Keratinocyte (primary cell): ENCODE measurements at places on chromosomes 5 and 9.

DNA sequence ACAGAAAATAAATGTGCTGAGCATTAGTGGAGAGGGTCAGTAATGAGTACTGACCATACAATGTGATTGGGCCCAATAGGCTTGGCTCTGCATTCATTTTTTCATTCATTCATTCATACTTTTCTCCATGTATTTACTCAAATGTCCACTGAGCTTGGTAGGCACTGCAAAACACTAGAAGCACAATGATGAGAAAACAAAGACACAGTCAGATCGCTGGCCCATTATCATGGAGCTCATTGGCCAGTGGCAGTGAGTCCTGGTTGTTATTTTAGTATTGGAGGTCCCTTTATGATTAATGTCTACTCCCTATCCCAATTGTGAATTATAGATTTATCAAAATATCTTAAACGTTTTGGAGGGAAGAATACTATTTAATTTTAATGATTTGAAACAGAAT is 1079.7 kb upstream of the DMAC1 start:
- DNase-seq: no peak
- H3K4me1 ChIP-seq: no peaks in the 10 kb centered on the region
- H3K27me3 ChIP-seq: no peaks in the 10 kb centered on the region
- no peak overlapping the region for H3K4me3 ChIP-seq
- H3K36me3 ChIP-seq: no peaks in the 10 kb centered on the region
- no peak overlapping the region for H3K27ac ChIP-seq

DNA sequence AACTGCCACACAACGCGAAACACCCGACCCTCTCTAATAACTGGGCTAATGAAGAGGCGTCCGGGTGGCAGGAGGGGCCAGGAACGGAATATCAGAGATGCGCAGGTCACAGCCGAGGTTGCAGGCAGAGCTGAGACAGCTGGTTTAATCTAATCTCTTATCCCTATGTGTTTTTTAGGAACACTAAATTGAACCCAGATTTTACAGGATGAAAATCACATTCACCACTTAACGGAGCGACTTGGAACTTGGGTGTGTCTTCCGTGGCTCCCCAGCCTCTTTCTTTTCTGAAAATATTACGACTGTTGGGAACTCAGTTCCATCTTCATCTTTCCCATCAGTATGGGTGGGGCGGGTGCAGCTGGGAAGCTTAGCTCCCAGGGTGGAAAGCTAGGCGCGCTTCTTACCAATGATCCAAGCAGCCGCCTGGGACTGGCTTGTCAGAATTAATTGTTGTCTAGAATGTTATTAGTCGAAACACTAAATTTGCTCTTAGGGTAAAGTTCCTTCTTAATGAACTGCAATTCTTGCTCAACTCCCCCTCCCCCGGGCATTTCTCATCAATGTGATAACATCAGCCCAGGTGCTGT is 92.5 kb downstream of the IRX2 start:
- H3K27me3 ChIP-seq: no peaks in the 10 kb centered on the region
- H3K4me3 ChIP-seq: no peak overlapping the region
- no peaks in the 10 kb centered on the region for H3K36me3 ChIP-seq
- no peak for DNase-seq
- peaks cover 31% of the 10 kb centered on the region for H3K4me1 ChIP-seq

DNA sequence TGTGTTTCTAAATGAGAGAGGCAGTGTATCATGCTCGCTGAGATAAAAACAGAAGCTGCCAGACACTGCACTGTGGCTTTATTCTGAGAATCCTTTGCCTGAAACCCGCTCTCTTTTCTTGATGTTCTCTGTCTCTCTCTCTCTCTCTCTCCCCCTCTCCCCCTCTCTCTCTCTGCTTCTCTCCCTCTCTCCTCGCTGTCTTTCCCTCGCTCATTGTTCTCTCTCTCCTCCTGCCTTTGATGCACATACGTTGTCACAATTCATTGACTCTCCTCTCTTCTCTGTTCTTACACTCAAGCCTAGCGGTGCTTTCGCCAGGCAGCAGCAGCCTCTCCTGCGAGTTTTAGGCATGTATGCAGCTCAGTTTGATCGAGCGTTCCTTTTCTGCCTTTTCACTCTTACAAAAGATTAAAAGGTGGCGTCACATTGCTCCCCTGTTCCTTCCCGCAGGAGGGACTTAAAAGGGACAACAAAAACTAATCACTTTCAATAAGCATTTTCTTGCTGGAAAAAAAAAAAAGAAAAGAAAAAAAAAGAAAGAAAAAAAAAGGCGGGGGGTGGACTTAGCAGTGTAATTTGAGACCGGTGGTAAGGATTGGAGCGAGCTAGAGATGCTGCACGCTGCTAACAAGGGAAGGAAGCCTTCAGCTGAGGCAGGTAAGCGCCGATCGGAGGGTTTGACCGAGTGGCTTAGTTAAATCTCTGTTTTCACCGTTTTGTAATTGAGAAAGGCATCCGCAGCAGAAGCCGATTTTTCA is 717.9 kb upstream of the WWC1 start:
- H3K36me3 ChIP-seq: no peaks in the 10 kb centered on the region
- H3K4me3 ChIP-seq: peak overlapping the region; percentile 3
- no peak for DNase-seq
- H3K4me1 ChIP-seq: peaks cover 7% of the 10 kb centered on the region

DNA sequence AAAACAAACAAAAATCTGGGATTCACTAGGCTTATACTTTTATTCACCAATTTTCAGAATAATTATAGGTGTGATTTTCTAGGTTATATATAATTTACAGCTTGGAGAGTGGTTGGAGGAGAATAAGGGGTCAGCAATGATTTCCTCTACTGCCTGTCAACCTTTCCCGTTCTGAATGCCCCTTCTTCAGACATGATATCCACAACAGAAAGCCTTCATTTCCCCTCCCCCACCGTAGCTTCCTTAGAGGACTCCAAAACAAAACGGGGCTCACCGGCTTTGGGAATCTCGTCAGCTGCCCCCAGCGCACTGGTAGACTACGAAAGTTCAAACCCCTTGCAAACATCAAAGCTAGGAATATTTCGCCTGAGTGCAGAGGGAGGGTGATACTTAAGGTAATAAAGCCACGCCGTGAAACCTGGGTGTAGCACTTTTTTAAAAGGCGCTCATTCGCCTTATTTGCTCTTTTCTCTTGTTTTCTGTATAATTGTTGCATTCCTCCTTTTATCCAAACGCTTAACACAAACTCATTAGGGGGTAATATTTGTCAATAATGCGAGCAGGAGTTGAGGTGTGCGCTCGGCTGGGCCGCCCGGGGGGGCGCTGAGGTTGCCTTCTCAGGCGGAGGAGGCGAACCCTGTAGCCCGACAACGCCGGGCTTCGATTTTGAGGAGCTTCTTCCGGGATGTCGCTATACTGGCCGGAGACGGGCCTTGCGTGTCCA is 2.4 kb downstream of the OTP start:
- peaks cover under 1% of the 10 kb centered on the region for H3K4me1 ChIP-seq
- H3K27ac ChIP-seq: no peak overlapping the region
- no peak overlapping the region for H3K4me3 ChIP-seq
- no peaks in the 10 kb centered on the region for H3K36me3 ChIP-seq
- peaks cover 87% of the 10 kb centered on the region for H3K27me3 ChIP-seq

- H3K4me3 ChIP-seq: no peak overlapping the region
- no peak for DNase-seq
- H3K27ac ChIP-seq: no peak overlapping the region
Observed at GRCh38 chr5:83375049-83375745, 96.3 kb upstream of the VCAN start.

GRCh38 chr5:176816043-176816745 is 5.8 kb downstream of the UNC5A start:
- no peak overlapping the region for H3K4me3 ChIP-seq
- no peaks in the 10 kb centered on the region for H3K36me3 ChIP-seq
- DNase-seq: no peak
- peaks cover 66% of the 10 kb centered on the region for H3K27me3 ChIP-seq
- H3K4me1 ChIP-seq: peaks cover 5% of the 10 kb centered on the region

GRCh38 chr9:137029058-137029936 is 1.3 kb upstream of the ABCA2 start:
- no peak for DNase-seq
- H3K4me1 ChIP-seq: peaks cover 7% of the 10 kb centered on the region
- H3K4me3 ChIP-seq: no peak overlapping the region
- H3K36me3 ChIP-seq: no peaks in the 10 kb centered on the region
- peaks cover 15% of the 10 kb centered on the region for H3K27me3 ChIP-seq

DNA sequence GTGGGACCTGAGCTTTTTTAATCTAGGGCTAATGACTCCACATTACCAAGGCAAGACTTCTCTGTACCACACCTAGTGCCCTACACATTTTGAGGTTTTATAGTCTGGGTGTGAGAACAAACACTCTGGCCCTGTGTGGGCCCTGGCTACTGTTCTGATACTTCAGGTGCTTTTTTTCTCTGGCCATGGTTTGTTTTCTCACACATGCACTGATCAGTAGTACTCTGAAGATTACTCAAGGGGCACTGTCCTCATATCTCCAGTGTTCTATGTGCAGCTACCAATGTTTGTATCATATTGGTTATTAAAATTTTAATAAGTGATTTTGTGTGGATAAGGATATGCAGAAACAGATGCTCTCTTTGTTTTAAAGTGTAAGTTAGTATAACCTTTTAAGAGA is 5.9 kb upstream of the C9orf40 start:
- H3K27ac ChIP-seq: no peak overlapping the region
- no peaks in the 10 kb centered on the region for H3K36me3 ChIP-seq
- H3K4me3 ChIP-seq: no peak overlapping the region

- no peaks in the 10 kb centered on the region for H3K36me3 ChIP-seq
- H3K27me3 ChIP-seq: no peaks in the 10 kb centered on the region
- no peaks in the 10 kb centered on the region for H3K4me1 ChIP-seq
- H3K27ac ChIP-seq: no peak overlapping the region
- DNase-seq: no peak
- no peak overlapping the region for H3K4me3 ChIP-seq
Observed at GRCh38 chr5:56507351-56507930, 274.3 kb upstream of the ANKRD55 start.

- H3K4me1 ChIP-seq: peaks cover 12% of the 10 kb centered on the region
- H3K4me3 ChIP-seq: no peak overlapping the region
Observed at GRCh38 chr5:172167895-172168294, 20.1 kb downstream of the STK10 start.

- H3K27ac ChIP-seq: no peak overlapping the region
- H3K4me3 ChIP-seq: no peak overlapping the region
- DNase-seq: no peak
- H3K36me3 ChIP-seq: no peaks in the 10 kb centered on the region
Observed at GRCh38 chr5:152147286-152147685, 222.6 kb upstream of the GLRA1 start.

DNA sequence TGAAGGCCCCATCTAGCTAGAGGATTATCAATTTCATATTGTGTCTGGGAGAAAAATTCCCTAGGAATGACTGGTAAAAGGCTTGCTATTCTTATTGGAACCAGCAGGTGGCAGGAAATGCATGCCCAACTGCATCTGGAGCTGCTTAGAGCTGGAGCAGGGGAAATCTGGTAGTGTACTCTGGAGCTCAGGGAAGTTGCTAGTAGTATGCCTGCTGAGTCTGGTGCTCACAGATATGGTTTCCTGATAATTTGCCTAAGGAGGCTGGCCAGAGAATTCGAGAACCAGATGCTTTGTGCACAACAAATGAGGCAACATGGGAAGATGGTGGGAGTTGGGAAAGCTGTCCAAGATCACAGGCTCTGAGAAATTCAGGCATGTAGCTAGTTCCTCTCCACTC is 53.7 kb downstream of the G3BP1 start:
- DNase-seq: no peak
- no peak overlapping the region for H3K4me3 ChIP-seq
- peaks cover 3% of the 10 kb centered on the region for H3K36me3 ChIP-seq
- no peaks in the 10 kb centered on the region for H3K4me1 ChIP-seq
- H3K27me3 ChIP-seq: no peaks in the 10 kb centered on the region

DNA sequence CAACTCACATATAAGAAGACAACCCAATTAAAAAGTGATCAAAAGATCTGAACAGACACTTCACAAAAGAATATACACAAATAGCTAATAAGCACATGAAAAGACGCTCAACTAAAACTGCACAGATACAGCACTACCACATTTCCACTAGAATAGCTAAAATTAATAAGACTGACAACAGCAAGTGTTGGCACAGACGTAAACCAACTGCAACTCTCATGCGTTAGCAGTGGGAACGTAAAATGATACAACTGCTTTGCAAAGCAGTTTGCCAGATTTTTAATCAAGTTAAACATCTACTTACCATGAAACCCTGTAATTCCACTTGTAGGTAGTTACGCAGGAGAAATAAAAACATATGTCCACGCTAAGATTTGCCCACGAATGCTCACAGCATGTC is 9.0 kb downstream of the SEMA4D start:
- no peaks in the 10 kb centered on the region for H3K36me3 ChIP-seq
- H3K27me3 ChIP-seq: no peaks in the 10 kb centered on the region
- H3K27ac ChIP-seq: no peak overlapping the region
- no peak for DNase-seq

DNA sequence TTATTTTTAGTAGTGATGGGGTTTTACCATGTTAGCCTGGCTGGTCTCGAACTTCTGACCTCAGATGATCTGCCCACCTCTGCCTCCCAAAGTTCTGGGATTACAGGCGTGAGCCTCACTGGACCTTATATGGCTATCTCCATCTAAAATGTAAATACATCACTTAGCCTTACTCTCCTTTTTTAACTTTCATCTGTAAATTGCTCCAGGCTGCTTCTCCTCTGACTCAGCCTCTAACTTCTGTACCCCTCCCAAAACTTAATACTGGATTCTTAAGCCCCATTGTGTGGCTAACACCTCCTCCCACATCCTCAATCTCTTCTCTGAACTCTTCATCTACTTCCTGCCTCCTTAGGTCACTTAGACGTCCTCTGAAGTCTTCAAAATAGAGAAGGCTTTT is 4.0 kb downstream of the SNX30 start:
- peak overlapping the region; percentile 78 for H3K27ac ChIP-seq
- peak; percentile 53 for DNase-seq
- H3K4me3 ChIP-seq: peak overlapping the region; percentile 42
- no peaks in the 10 kb centered on the region for H3K27me3 ChIP-seq

DNA sequence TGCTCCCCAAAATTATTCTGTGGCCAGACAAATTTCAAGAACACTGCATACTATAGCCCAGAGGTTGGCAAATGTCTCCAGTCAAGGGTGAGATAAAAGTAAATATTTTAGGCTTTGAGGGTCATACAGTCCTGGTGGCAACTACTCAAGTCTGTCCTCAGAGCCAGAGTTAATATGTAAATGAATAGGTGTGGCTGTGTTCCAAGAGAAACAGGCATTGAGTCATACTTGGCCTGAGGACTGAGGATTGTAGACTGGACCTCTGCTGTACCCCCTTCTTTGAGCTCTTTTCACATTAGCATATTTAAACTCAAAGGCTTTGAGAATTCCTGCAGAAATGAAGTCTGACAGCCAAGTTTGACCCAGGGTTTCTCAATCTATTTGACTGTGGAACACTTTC is 129.2 kb upstream of the PTCH1 start:
- H3K4me3 ChIP-seq: no peak overlapping the region
- H3K36me3 ChIP-seq: no peaks in the 10 kb centered on the region
- H3K27me3 ChIP-seq: no peaks in the 10 kb centered on the region
- H3K4me1 ChIP-seq: no peaks in the 10 kb centered on the region
- DNase-seq: no peak
